Activated CD8-positive, alpha-beta memory T cell treated with anti-CD3 and anti-CD28 coated beads, Interleukin-2, amount 10 ng/mL, durations not matched to agents 7 days and 5 days (primary cell): ENCODE measurements at places on chromosomes 4 and X. TPM values are rescaled to one million over a fixed set of nuclear protein-coding genes. Genes with fewer than 3 reads are reported as not detected.

The IL2 gene
- total RNA-seq: not detected

The TMPRSS11A gene
- total RNA-seq: not detected

GRCh38 chr4:126850286-126850685 is 782.5 kb upstream of the INTU start:
- DNase-seq: no peak
- no peaks in the 10 kb centered on the region for H3K27me3 ChIP-seq
- no peaks in the 10 kb centered on the region for H3K36me3 ChIP-seq
- H3K4me3 ChIP-seq: no peak overlapping the region
- no peaks in the 10 kb centered on the region for H3K4me1 ChIP-seq

- H3K27me3 ChIP-seq: no peaks in the 10 kb centered on the region
- H3K36me3 ChIP-seq: no peaks in the 10 kb centered on the region
- H3K4me1 ChIP-seq: no peaks in the 10 kb centered on the region
- H3K27ac ChIP-seq: no peak overlapping the region
Observed at GRCh38 chr4:93267747-93268146, 560.8 kb upstream of the ATOH1 start.

GRCh38 chrX:113330416-113330815 is 489.8 kb upstream of the AMOT start:
- no peak overlapping the region for H3K27ac ChIP-seq
- H3K4me1 ChIP-seq: no peaks in the 10 kb centered on the region

- H3K36me3 ChIP-seq: peaks cover 10% of the 10 kb centered on the region
- no peaks in the 10 kb centered on the region for H3K27me3 ChIP-seq
- DNase-seq: peak; percentile 92
- H3K4me3 ChIP-seq: peak overlapping the region; percentile 45
Observed at GRCh38 chrX:1453951-1454785, 1.5 kb upstream of the ASMTL start.
